Temporal lobe (tissue), 4 donors: ENCODE measurements at places on chromosomes 5 and 9. TPM values are rescaled to one million over a fixed set of nuclear protein-coding genes. Genes with fewer than 3 reads are reported as not detected.

ZNF300 gene
- 60.5 TPM for total RNA-seq

SDHA gene
- total RNA-seq: 68.4 TPM

TMEM174 gene
- total RNA-seq: not detected

PALM2AKAP2 gene
- total RNA-seq: 2.5 TPM

MRPS30 gene
- 116 TPM for total RNA-seq

CCDC180 gene
- total RNA-seq: 10.3 TPM

DEPDC1B gene
- 9.3 TPM for total RNA-seq

FAM151B gene
- total RNA-seq: 19.2 TPM

LHX6 gene
- 20.4 TPM for total RNA-seq

GPR151 gene
- 0.25 TPM for total RNA-seq

ENTPD2 gene
- total RNA-seq: 0.25 TPM

FLT4 gene
- 2.0 TPM for total RNA-seq

PAPPA gene
- under 0.01 TPM for total RNA-seq

FCN2 gene
- not detected for total RNA-seq

CENPK gene
- 5.4 TPM for total RNA-seq

WDR31 gene
- 2.7 TPM for total RNA-seq

SLIT3 gene
- total RNA-seq: 3.0 TPM

ANKRD55 gene
- 1.2 TPM for total RNA-seq

LOX gene
- 5.9 TPM for total RNA-seq

CNTFR gene
- 15.0 TPM for total RNA-seq

PCDHGA5 gene
- total RNA-seq: 11.3 TPM
